ENCODE measurements at places on chromosomes 11 and 22.

GRCh38 chr11:78985663-78986062 is 411.0 kb upstream of the NARS2 start:
- DNase-seq: no peak

DNA sequence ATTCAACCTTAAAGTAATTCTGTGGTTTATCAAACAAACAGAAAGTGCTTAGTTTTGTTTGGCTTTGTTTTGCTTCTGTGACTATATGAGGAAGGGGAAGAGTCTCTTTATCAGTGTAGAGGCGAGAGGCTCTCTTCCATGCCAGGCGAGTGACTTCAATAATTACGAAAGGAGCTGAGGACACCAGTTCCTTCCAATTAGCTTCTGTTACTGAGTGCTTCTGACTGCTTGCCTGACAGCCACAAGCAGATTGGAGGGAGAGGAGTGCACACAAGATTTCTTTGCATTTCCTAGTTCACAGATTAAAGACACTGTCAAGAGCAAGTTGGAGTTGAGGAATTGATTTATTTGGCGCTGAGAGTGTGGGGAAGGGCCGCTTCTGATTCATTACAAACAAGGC is 1484.5 kb upstream of the TENM4 start:
- no peak for DNase-seq

DNA sequence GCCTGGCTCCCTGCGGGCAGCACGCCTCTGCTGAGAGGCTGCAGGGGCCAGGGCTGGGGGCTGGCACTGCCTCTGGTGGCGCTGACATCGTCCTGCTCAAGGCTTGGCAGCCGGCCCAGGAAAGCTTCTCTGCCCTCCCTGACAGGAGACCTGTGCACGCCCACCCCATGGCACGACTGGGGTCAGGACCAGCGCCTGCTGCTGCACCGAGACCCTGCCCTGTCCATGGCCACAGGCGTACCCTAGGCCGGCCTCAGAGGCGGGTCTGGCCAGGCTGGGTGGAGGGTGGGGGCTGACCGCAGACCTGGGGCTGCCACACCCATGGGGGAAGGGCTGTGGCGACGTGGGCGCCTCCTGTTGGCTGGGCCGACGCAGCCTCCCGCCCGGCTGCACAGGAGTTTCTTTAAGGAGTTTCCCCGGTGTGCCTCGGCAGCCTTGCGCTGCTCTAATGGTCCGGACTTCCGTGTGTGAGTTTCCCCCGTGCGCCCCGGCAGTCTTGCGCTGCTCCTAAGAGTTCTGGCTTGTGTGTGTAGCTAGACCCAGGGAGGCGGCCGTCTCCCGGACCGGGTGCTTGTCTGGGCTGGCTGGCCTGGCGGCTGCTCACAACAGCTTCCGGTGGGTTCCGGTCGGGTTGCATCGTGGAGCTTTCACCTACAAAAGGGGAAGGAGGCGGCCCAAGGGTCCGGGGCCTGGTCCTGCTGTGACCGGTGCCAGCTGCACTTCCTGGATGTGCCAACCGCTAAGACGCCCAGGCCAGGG is 4.6 kb downstream of the TRABD start:
- peak; percentile 88 for DNase-seq

DNA sequence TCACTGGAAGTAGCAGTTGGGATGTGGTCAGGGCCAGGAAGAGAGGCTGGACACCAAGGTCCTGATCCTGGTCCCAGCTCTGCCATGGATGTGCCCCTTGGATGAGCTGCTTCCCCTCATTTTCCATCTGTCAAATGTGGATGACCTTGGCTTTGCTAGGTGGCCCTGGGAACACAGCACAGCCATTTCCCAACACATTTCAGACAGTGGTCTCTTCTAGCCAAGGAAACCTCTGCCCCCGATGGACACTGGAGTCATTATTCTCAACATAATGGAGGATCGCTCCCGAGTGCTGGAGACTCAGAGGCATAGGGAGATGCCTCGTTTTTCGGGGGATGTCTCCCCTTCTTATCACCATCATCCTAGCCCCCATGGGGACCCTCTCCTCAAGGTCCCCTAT is 13.6 kb upstream of the MPPED1 start:
- DNase-seq: no peak

- no peak for DNase-seq
Observed at GRCh38 chr11:116917632-116918031, 80.2 kb upstream of the APOA1 start.

GRCh38 chr22:29154364-29155048 is 51.2 kb upstream of the EMID1 start:
- peak; percentile 88 for DNase-seq

DNA sequence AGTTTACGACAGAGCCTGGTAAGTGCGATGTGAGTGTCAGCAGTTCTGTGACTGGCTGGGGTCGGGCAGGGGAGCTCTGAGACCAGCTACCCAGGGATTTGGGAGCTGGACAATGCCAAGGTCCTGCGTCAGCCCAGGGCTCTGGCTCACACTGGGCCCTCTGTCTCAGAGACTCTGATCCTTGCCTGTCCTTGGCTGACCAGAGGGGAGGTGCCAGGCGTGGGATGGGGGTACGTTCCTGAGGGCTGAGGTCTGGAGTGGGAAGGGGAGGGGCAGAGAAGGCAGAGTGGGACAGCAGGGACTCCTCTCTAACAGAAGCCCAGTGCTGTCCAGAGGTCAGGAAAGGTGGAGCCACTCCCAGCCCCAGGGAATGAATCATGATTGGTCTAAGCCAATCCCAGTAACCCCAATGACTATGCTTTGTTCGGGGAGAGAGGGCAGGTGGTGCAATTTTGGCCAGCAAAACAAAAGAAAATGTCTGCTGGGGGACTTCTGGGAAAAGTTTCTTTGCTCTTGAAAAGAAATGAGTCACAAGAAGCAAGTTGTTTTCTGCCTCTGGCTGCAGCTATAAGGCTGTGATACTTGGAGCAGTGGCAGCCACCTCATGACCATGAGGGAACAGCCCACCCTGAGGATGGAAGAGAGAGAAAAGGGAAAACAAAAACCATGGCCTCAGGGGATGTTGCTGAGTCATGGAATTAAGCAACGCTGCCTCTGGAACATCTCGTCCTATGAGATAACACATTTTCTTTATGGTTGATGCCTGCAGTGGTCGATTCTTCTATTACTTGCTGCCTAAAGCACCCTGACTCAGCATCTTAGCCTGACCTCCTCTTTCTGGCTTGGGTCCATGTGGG is 108.3 kb downstream of the CHST1 start:
- DNase-seq: no peak

GRCh38 chr11:35171226-35171625 is 32.3 kb downstream of the CD44 start:
- DNase-seq: no peak

DNA sequence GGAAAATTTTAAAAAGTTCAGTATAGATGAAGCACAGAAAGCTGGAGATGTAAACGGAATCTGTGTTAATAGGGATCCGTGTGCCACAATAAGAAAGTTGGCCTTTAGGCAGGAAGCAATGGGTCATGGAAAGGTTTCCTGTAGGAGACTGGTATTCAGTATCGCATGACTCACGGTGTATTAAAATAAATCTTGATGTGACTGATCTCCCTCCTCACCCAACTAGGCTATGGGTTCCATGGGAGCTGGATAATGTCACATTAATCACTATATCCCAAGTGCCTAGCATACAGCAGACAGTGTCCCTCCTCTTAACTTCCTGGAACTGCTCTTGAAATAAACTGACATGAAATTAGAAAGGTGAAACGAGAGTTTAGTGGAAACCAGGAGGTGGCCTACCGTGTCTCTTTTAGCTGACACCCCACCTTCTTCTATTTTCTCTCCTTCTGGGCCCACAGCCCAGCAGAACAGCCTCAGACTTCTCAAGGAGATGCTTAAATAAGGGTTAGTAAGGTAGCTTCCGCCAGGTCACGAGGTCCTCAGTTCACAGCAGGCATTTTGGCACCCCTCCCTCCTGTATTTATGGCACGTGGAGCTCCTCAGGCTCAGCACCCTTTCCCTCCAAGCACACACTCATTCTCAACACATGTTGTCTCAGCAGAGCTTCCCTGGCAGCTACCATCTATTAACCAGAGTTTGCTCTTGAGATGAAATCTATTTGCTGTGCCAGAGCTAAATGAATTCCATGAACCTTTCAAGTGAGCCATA is 118.8 kb downstream of the NXPE2 start:
- DNase-seq: no peak

GRCh38 chr11:3920148-3920852 is 64.8 kb downstream of the STIM1 start:
- no peak for DNase-seq

DNA sequence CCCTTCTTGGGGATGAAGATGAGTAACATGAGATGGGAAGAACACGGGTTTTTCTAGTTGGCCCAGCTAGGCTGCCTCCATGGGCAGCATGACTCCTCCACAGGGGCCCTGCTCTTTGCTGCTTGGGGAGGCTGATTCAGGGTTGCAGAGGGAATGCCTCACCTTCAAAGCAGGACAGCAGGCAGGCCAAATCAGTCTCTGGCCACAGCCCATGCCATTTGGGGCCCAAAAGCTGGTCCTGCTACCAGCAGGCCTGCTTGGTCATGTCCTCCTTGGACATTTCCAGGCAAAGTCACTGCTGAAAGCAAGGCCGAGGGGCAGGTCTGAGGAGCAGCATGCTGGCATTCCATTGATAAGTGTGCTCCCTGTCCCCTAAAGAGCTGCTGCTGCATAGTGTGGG is 13.8 kb upstream of the MAPK8IP1 start:
- DNase-seq: no peak

DNA sequence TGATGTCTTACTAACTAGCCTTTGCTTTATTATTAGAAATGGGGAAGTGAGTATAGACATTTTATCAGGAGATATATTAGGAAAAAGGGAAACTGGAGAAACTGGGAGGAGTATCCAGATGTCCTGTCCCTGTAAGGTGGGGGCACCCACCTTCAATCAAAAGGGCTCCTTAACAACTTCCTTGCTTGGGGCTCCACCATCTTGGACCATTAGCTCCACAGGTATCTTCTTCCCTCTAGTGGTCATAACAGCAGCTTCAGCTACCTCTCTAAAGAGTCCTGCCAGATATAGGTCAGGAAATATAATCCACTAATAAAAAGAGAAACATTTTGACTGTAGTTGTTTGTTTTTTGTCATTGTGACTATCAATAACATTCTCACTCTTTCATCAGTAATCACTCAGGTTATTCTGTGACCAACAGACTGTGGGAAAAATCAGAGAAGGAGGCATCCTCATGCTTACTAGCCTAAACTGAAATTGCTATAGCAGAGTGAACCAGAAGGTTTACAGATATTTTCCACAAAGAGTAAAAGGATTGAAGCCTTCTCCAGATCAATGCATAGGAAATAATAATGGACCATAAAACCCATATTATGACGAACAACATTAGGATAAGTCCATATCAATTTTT is 10.4 kb downstream of the OR51B4 start:
- no peak for DNase-seq

DNA sequence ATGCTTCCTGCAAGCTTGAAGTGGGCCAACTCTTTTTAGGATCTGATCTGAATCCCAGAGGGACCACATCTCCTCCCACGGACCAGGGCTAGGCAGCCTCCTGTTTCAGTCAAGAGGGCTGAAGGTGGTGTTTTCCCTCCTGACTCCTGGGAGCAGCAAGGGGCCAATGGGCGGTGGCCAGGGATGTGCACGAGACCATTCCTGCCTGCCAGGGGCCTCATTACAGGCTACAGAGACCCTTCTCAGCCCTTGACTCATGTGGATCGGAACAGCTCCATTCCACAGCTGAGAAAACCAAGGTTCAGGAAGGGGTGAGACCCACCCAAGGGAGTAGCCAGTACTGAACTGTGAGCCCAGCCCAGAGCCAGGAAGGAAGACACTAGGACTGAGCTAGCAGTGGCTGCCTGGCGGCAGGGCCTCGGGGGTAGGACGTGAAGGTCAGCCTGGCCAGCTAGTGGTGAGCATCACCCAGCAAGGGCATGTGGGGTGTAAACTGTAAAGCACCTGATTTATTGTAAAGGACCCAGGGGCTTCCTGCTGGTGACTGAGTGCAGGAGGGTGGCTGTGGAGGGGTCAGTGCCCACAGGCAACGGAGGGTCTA is 3.4 kb upstream of the P2RY6 start:
- DNase-seq: no peak

DNA sequence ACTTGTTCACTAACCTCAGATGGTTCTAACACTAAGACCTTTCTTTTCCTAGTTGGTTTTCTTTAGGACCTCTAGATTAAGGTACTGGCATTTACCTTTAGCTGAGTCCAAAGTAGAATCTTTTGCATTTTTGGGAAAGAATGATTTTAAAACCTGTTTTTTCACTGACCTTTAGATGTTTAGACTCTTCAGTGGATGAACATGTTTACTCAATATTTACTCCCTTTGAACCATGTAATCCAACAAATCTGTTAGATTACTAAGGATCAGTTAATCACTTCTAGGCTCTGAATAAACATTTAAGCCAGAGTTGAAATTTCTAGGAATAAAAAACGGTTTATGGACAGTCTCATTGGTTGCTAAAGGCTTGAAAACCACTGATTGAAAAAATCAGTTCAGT is 6.2 kb downstream of the TMEM135 start:
- no peak for DNase-seq

GRCh38 chr22:49863931-49864330 is 10.3 kb downstream of the ZBED4 start:
- DNase-seq: no peak

DNA sequence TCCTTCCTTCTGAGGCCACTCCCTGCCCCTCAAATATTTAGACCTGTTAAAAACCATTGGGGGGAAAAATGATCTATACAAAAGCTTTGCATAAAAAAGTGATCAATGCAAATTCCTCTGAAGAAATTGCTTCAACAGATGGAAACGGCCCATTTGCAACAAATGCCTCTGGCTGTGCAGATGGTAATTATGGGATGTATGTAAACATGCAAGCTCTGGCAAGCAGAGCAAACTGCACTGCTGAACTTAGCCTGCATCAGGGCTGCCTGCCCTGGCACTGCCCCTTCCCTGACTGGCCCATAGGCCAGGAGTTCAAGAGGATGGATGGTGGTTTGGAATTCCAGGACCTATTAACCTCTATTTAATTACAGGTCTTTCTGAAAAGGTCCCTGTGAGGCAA is 388.7 kb downstream of the MIAT start:
- DNase-seq: no peak

DNA sequence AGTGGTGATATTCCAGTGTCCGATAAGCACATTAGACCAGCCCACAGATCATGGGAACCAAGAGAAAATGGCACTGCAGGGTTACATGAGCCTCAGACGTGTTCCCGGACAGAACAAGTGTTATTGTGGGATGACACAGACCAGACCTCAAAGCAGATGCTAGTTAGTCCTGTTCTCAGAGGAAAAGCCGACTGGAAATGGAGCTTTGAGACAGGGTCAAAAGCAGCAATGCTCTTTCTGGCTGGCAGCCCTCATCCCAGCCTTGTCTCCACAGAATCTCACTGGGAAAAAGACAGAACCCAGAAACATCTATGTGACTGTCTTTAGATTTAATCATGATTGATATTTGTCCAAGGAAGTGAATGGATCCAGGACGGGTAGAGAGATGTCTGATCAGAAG is 506.8 kb downstream of the INSC start:
- DNase-seq: no peak
